ENCODE measurements at places on chromosomes 1 and 21. TPM values are rescaled to one million over a fixed set of nuclear protein-coding genes. Genes with fewer than 3 reads are reported as not detected.

- no peak for DNase-seq
Observed at GRCh38 chr1:119984771-119985170, 84.7 kb downstream of the NOTCH2 start.

SLC1A7 gene
- polyA plus RNA-seq: not detected

LELP1 gene
- not detected for polyA plus RNA-seq

SEC16B gene
- 4.4 TPM for polyA plus RNA-seq

MASP2 gene
- polyA plus RNA-seq: 9.6 TPM

GRCh38 chr21:41055266-41055665 is 112.7 kb upstream of the BACE2 start:
- no peak for DNase-seq

OR6K3 gene
- polyA plus RNA-seq: not detected
